Activated naive CD4-positive, alpha-beta T cell treated with anti-CD3 and anti-CD28 coated beads, Interleukin-2, amount 50 U/mL, for 72 hours (primary cell): ENCODE measurements at places on chromosomes 3 and 15. TPM values are rescaled to one million over a fixed set of nuclear protein-coding genes. Genes with fewer than 3 reads are reported as not detected.

The CCNB2 gene
- 74.3 TPM for total RNA-seq

The NEDD4 gene
- total RNA-seq: 15.0 TPM

The GNAT1 gene
- not detected for total RNA-seq

The FAM107A gene
- total RNA-seq: not detected

The REC114 gene
- not detected for total RNA-seq

The GPR176 gene
- total RNA-seq: 0.41 TPM

The SEMA3B gene
- total RNA-seq: 0.77 TPM

The AGBL1 gene
- total RNA-seq: not detected

The CFAP91 gene
- total RNA-seq: 0.68 TPM

The STIMATE gene
- total RNA-seq: 24.0 TPM

The ANKRD34C gene
- not detected for total RNA-seq

GRCh38 chr15:73052653-73053397 is 562 bp downstream of the NEO1 start:
- peak; percentile 48 for DNase-seq

GRCh38 chr3:58072763-58073130 is 64.5 kb downstream of the FLNB start:
- no peak for DNase-seq

DNA sequence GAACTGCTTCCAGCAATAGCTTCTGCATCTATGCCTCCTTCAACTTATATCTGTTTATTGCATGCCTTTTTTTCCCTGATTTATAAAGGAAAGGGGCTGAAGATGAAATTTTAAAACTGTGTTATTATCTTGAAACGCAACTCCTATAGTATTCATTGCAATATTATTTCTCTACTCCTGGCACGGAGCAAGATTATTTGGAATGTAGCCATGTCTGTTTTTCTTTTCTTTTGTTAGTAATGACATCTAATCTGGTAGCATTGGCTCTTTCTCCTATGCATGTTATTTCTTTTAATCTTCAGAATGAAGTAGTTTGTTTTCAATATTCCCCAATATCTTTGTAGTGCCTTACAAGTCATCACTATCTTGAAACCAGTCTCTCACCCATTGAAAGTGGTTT is 33.6 kb downstream of the KCNMB2 start:
- DNase-seq: no peak

DNA sequence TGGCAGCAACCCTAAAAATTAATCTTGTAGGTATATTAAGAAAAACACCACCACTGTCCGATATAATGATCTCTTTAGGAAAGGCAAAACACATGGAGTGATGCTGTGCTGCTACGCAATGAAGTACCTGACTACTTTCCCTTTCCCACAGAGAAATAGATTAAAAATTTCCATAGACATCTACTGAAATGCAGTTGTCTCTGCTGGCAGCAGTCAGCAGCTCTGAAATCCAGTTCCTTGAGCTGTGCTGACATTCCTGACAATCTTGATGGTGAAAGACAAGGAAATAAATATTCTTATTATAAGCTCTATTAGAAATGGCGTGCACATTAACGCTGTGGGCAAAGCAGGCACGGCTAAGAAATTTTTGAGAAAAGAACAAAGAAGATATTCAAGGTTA is 287.6 kb downstream of the IL5RA start:
- DNase-seq: no peak

DNA sequence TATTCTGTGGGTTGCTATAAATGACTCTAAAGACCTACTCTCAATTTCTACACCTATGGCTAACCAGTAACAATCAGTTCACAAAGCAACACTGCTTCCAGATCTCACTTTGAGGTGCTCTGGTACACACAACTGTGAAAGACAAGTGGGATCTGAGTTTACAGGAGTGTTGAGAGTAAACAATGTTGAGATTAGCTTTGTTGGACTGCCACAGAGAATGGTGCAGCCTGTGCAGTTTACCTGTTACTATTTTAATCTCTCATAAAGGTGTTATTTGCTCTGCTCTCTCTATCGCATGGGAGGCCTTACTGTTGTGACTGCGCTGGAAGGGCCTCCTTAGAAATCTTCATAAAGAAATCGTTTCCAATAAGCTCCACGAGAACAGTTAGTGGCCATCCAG is 112.0 kb downstream of the SOX2 start:
- no peak for DNase-seq

DNA sequence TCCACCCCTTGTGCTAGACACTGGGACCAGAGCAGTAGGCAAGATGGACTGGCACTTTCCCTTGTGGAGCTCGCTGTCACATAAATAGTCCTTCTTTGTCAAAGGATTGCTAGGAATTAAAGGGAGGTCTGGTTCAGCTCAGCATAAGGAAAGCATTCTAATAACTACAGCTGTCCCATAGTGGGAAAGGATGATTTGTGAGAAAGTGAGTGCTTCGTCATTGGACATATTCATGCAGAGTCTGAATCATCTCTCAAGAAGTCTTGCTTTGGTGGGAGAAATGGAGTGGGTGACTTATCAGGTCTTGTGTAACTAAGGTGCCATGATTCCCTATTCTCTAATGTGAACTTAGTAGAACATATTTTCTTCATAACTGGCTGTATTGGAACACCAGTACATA is 14.7 kb downstream of the PPARG start:
- no peak for DNase-seq

- no peak for DNase-seq
These were observed 17.1 kb downstream of the CD80 start for GRCh38 chr3:119542168-119542767.

- no peak for DNase-seq
These were observed 349.4 kb downstream of the CNTN3 start for GRCh38 chr3:74265069-74265468.

- DNase-seq: no peak
These were observed 6.1 kb downstream of the ATG3 start for GRCh38 chr3:112555535-112556170.

- DNase-seq: no peak
These were observed 192.5 kb upstream of the LINGO1 start for GRCh38 chr15:77825252-77825542.

GRCh38 chr15:95884276-95884675 is 446.2 kb upstream of the NR2F2 start:
- DNase-seq: no peak

DNA sequence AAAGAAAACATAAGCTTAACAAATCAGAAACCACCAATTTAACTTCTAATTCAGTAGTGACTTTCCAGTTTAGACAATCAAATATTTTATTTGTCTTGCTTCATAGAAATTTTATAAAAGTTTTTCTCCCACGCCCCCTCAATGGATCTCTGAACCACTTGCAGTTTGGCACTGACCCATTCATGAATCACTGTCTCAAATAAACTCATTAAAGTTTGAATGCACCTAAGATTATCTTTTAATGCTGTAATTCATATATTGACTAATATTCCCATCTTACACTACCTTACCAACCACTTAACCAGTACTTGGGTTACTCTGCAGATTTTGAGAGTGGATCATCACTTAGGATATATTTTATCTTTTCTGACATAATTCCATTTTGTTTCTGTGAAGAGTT is 880.2 kb downstream of the OTOL1 start:
- DNase-seq: no peak

GRCh38 chr3:149003653-149004305 is 12.4 kb downstream of the GYG1 start:
- DNase-seq: no peak

- DNase-seq: no peak
These were observed 63.5 kb downstream of the OTOL1 start for GRCh38 chr3:161560008-161560637.

DNA sequence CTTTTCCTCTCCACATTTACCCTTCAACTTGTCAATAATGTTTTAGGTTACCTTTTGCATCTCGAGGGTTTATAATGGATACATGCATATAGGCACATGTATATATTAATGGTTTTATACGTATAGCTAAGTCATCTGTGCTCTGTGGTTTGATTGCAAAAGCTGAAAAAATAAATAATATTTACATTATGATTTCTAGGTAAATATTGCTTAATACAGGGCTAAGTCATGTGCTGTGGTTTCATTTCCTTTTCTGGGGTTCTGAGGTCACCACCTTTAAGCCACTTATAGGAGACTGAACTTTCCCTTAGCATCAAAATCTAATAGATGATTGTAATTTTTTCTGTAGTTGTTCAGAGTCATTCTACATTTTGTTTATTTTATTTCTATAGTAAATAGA is 33.1 kb downstream of the LPP start:
- DNase-seq: no peak

- DNase-seq: no peak
These were observed 4.0 kb downstream of the RNF13 start for GRCh38 chr3:149816986-149817385.

GRCh38 chr3:100561459-100562158 is 47.8 kb upstream of the ADGRG7 start:
- DNase-seq: no peak

- no peak for DNase-seq
These were observed 20.6 kb upstream of the ADCY5 start for GRCh38 chr3:123469323-123469995.

- no peak for DNase-seq
These were observed 6.6 kb upstream of the LOXL1 start for GRCh38 chr15:73919706-73920105.

GRCh38 chr3:16767006-16767405 is 117.7 kb upstream of the PLCL2 start:
- DNase-seq: no peak

GRCh38 chr3:66320390-66320789 is 99.6 kb downstream of the SLC25A26 start:
- DNase-seq: no peak

DNA sequence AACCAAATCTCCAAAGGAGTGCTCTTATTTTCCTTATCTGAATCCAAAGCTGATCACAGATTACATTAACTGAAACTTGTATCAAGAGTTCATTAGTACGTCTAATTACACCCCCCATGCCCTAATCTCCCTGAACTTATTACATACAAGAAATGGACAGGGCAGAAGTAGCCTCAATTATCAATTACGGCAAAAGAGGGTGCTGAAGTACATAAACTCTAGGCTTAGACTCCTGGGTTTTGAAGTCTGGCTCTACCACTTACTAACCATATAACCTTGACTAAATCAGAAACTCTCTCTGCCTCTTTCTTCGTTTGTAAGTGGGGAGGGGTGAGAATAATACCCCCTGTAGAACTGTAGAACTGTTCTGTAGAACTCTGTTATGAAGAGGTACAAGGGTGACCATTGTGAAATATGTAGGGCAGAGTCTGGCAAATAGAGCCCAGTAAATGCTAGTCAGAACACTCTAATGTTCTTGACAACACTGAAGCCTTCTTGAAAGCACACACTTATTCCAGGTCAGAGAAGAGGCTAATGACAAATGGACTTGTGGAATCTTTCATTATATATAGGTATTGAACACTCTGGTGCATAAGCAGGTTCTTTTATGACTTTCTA is 19.6 kb upstream of the OR5K4 start:
- DNase-seq: no peak

DNA sequence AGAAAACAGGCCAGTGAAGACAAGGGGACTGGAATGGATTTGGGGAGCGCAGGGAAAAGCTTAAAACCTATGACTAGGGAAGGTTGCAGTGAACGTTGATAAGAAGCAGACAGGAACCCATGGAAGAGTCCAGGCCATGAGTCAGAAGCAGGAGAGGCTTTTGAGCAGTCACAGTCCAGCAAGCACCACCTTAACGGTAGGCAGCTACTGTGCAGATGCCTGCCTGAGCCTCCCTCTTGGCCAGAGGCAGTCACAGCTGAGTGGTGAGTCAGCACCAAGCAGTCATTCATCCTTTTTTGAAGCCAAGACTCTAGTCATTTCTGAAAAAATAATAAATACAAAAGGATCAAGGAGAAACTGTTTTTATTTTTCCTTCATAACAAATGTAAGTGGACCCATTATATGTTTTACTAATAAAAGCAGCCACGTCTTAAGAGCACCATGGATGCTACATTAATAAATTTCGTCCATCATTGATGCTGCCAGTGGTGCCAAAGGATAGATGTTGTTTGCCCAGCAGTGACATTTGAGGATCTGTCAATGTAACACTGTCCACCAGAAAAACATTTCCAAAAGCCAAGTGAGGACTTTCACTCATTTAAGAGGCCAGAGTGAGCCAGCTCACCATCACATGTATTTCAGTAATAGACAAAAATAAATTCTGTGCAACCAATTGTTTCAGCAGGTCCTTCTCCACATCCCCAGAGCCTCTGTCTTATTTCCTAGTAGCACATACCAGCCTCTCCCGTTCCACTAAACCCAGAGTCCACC is 42.1 kb upstream of the ACTC1 start:
- DNase-seq: no peak

DNA sequence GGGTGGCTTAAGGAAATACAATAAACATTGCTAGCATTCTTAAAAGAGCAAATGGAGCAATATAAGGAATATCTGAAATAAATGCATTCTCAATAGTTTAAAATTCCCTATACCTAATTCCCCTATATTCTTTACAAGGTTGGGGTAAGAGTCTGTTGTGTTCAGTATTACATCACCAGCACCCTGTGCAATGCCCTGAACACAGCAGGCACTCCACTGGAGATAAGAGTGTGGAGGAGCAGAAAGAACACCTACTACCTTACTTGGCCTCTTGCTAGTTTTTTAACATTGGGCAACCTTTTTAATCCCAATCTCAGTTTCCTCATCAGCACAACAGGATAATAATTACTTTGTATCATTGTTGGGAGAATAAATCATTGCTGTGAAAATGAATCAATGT is 140.2 kb upstream of the PLXND1 start:
- no peak for DNase-seq

- no peak for DNase-seq
These were observed 596 bp upstream of the SGO1 start for GRCh38 chr3:20186600-20187004.

DNA sequence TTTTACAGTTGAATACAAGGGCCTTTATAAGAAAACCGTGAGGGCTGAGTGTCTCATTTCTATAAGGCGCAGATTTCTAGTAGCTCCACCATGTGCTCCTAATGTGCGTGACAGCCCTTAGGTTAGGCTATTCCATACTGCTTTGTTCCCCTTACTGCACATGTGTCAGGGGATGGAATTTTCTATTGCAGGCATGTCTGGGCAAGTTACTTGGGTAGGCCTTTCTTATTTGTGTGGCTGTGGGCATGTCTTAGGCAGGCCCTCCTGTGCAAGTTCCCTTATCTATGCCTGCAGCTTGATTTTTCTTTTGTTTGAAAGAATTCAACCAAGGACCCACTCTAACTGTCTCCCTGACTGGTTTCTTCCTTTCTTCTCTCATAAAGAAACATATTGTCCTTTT is 434.2 kb upstream of the CNTN3 start:
- DNase-seq: no peak

DNA sequence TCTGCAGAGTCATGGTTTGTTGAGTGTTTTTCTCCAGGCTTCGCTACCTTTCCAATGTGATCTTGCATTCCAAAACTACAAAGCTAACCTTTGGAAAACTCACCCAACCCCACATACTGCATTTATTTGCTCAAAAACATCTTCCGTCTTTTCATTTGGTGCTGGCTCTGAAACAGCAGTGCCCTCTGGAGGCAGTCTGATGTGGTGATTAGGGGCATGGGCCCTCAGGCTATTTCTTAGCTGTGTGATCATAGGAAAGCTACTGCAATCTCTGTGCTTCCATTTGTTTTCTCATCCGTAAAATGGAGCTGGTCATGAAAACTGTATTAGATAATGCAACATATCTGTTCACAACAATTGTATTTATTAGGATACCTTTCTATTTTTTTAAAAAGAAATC is 47.0 kb downstream of the MTHFS start:
- DNase-seq: peak; percentile 12

- no peak for DNase-seq
These were observed 20.9 kb downstream of the ALDH1L1 start for GRCh38 chr3:126159476-126159875.
